Stimulated activated CD8-positive, alpha-beta memory T cell treated with anti-CD3 and anti-CD28 coated beads, Interleukin-4, amount 100 ng/mL, for 1 hour (primary cell): ENCODE measurements at places on chromosomes 12 and 14.

DNA sequence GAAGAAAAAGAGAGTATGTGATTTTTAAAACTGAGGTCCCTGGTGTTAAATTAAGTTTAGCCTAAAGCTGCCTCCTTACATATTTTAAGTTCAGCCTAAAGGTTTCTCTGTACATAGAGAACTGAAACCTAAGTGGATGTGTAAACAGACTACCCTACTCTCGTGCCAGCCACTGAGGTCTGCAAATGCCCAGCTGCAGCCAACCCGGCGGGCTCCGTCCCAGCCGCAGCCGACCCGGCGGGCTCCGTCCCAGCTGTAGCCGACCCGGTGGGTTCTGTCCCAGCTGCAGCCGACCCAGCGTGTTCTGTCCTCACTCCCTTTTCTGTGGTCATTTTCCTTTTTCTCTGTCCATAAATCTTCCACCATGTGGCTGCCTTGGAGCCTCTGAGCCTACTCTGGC lies 97.2 kb upstream of the SFSWAP start:
- no peak for DNase-seq

GRCh38 chr12:95986635-95987570 lies 9.2 kb downstream of the HAL start:
- DNase-seq = no peak

GRCh38 chr12:98955284-98955683 lies 310.2 kb downstream of the APAF1 start:
- DNase-seq = no peak

GRCh38 chr14:68140076-68140741 lies 320.6 kb downstream of the RAD51B start:
- DNase-seq = no peak

- DNase-seq = no peak
These were observed 396.4 kb upstream of the USP15 start for GRCh38 chr12:61863811-61864210.

DNA sequence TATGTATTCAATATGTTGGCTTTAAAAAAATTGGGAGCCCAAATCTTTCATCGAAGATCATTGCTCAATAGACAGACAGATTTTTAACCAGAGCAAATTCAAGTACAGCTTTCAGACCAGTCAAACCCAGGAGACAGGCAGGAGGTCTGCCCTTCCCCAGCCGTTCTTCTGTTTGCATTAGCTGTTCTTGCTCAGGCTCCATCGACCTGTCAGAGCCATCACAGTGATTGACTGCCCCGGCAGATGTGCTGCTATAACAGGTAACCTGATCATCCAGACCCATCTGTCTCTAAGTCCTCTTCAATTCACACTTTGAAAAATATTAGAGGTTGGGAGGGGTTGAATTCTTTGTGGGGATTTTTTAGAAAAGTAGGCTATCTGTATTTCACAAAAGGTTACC lies 453.5 kb downstream of the FOXG1 start:
- DNase-seq = no peak

GRCh38 chr14:59147007-59147406 lies 41.5 kb upstream of the DAAM1 start:
- DNase-seq = no peak

DNA sequence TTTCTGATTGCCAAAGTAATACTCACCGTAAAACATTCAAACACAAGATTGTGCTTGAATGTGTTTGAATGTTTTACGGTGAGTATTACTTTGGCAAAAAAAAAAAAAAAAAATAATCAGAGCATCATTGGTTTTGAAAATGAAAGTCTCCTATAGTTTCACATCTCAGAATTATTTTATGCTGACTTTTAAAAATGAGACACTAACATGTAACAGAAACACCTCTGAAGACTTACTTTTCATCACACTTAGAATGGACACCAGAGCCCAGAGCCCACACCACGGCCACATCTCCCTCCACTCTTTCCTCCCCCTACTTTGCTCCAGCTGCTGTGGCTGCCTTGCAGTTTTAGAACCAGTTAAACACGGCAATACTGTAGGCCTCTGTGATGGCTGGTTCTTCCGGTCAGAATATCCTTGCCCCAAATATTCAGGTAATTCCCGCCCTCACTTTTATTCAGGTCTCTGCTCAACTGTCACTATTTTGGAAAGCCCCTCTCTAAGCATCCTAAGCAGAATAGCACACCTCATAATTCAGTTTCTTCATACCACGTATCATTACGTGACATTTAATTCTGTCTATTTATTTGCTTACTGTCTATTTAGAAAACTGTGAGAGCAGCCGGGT lies 138.9 kb upstream of the MAX start:
- DNase-seq = no peak

GRCh38 chr14:72389200-72389599 lies 457.0 kb downstream of the RGS6 start:
- no peak for DNase-seq

GRCh38 chr14:99454246-99454645 lies 26.4 kb downstream of the SETD3 start:
- DNase-seq = no peak

DNA sequence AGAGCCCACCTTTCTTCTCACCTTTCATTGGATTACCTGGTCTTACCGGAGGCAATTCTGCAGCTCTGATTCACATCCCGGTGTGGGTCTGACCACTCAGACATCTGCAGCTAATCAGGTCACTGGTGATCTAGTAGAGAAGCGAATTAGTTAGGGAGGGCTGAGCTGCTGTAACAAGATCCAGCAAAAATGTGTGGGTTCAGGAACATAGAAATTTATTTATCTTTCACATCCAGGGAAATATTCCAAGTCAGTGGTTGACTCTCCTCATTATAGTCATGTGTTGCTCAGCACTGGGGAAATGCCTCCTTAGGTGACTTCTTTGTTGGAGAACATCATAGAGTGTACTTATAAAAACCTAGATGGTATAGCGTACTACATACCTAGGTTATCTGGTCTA lies 218.7 kb upstream of the PELI2 start:
- no peak for DNase-seq

DNA sequence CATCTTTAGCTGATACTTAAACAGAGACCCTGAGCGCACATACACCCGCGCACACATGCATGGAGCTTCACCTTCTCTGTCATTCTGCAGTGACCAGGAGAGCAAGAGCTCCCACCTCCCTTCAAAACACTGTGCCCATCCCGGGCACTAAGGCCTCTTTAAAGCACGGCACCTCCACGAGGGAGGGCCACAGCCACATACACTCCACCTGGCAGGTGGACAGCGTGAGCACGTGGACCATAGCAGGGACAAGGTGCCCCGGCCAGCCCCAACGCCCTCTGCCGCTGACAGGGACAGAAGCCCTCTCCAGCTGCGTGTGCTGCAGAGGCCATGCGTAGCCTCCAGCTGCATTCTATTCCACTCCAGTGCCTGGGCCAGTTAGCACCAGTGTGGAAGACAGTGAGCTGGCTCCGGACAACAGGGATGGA lies 5.4 kb downstream of the GAPDH start:
- no peak for DNase-seq

DNA sequence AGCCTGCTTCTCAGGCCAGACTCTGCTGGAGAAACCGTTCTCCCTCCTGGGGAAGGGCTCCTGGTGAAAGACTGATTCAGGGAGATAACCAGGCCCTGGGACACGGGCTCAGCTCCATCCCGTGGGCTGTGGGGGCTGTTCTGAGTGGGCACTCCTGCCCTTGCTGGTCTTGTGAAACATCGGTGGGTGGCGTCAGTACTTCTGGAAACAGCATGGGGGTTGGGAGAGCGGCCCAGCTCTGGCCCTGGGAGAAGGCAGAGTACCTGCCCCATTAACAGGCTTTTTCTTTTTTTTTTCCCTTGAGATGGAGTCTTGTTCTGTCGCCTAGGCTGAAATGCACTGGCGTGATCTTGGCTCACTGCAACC lies 786 bp downstream of the SLC25A47 start:
- no peak for DNase-seq

- no peak for DNase-seq
These were observed 34.1 kb downstream of the ZNF664 start for GRCh38 chr12:124006846-124007713.

GRCh38 chr14:90760078-90760444 lies 56.2 kb downstream of the TTC7B start:
- DNase-seq = no peak

- DNase-seq = no peak
These were observed 9.1 kb downstream of the GATC start for GRCh38 chr12:120455302-120455701.

DNA sequence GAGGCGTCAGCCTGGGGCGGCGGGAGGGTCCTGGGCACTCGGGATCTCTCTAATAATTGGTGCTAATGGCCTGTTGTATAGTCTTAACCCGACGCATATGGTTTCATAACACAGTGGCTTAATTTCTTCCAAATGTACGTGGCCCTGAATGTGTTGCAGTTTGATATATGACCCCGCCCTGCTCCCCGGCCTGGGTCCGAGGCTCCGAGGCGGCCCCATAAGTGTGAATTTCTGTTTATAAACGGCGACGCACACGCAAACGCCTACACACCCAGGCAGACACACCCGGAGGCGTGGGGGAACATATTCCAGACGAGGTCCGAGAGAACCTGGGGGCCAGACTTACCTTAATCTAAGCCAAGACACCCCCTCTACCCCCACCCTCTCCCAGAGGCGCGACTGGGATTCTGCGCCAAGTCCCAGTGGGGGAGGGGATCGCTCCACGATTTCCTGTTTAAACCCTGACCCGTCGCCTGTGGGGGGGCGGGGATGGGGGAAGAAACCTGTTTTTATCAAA lies 9.7 kb upstream of the HOXC6 start:
- DNase-seq = no peak

DNA sequence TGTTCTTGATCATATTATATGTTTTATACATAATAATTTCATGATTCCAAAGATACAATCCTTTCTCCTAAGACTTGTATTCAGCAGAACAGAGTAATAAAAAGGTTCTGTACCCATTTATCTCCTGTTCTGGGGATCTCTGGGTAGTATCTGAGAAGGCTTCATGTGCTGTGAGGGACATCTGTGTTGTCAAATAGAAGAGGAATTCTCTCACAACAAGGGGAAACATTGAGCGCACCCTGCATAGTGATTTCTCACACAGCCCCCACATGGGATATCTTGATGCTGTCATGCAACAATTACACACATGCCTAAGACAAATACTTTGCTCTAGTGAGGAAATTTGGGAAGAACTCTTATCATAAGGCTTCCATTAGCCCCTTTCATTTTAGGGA lies 101.8 kb upstream of the ATF1 start:
- no peak for DNase-seq

- DNase-seq = no peak
These were observed 54.0 kb downstream of the PRIMA1 start for GRCh38 chr14:93734086-93734822.

GRCh38 chr14:90091393-90091792 lies 29.6 kb downstream of the KCNK13 start:
- DNase-seq = no peak

GRCh38 chr12:103589517-103589916 lies 2.4 kb downstream of the STAB2 start:
- no peak for DNase-seq

- no peak for DNase-seq
These were observed 170.3 kb upstream of the SYT10 start for GRCh38 chr12:33609910-33610309.

DNA sequence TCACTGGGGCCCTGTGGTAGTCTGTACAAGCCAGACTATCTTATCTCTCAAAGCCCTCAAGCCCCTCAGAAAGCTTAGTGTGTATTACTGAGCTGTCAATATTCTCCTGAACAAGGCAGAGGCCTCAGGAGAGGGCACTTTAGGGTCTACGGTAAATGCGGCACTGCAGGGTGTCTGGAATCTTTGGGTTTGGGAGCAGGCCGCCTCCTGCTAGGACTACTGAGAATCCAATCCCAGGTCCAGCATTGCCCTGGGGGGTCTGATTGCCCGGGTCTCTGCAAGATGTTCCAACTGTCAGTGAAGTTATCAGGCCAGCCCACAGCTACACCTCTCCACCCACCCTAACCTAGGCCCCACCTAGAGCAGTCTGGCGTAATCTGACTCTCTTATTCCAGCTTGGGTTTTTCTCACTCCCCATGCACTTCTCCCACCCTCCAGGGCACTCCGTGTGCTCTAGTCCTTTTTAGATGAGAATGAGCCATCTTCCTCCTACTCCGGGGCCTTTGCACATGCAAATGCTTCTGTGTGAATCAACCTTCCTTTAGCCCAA lies 4.3 kb upstream of the ZFP36L1 start:
- no peak for DNase-seq

DNA sequence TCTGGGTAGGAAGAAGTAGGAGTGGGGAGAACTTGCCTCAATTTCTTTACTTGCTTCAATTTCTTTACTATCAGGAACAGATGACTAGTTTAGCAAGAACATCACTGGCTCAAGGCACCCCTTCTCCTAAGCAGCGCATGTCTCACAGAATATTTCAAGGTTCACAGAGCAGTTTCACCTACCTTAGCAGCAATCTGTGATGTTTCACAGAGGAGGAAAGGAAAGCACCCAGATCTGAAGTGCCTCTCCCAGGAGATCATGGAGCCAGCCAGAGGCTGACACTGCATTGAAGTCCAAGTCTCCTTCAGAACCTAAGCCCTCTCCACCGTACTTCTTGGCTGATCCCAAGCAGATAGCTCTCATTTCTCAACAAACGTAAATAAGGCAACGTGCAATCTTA lies 118.7 kb upstream of the PCED1B start:
- DNase-seq = no peak

GRCh38 chr12:127115468-127116035 lies 1151.4 kb upstream of the TMEM132C start:
- no peak for DNase-seq

DNA sequence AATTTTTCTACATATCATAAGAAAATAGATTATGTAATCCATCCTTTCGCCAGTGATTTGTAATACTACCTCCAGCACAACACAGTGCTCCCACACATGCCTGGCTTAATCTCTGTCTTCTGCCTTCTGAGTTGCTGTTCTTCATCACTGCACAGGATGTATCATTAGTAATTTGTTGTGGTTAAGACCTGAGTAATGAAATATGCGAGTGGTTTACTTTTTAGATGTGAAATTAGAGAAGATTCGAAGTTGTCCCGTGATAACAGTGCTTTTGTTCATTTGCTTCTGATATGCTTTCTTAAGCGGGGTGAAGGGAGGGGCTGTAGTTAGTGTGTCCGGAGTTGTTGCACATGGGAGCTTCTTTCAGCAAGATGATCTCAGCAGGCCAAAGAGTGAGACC lies 18.1 kb downstream of the KRT85 start:
- DNase-seq = no peak

DNA sequence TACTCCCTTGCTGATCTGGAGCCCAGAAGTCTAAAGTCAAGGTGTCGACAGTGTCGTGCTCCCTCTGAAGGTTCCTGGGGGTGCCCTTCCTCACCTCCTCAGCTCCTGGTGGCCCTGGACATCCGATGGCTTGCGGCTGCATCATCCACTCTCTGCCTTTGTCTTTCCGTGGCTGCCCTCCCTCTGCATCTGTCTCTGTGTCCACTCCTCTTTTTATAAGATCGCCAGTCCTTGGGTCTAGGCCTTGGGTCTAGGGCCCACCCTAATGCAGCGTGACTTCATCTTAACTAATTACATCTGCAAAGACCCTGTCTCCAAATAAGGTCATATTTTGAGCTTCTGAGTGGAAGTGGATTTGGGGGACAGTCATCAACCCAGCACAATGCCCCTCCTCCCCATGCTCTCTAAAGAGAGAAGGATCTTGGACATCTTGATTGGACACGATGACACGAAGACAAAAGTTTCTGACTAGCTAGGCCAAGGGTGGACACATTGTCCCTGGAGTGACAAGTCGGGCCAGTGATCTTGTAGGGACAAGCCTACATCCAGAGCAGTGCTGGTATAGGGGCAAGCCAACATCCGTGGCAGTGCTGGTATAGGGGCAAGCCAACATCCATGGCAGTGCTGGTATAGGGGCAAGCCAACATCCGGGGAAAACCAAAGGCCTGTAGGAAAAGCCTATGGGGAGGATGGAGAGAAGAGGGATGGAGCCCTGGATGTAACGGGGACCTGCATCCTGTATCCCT lies 93.9 kb upstream of the DIO3 start:
- no peak for DNase-seq
